Cerebellum (tissue), 4 donors: ENCODE measurements at places on chromosomes 4 and X. TPM values are rescaled to one million over a fixed set of nuclear protein-coding genes. Genes with fewer than 3 reads are reported as not detected.

The HTRA3 gene
- total RNA-seq, result 2.4 TPM

The PCYT1B gene
- 21.2 TPM for total RNA-seq

The VCX2 gene
- not detected for total RNA-seq

The DGAT2L6 gene
- not detected for total RNA-seq

The SLC9B2 gene
- 59.5 TPM for total RNA-seq

The ASMT gene
- total RNA-seq, result 0.45 TPM

The MAGEB10 gene
- total RNA-seq, result not detected

The S100G gene
- not detected for total RNA-seq

The CT45A10 gene
- not detected for total RNA-seq

The GLRA3 gene
- 8.1 TPM for total RNA-seq

The TBL1X gene
- 11.1 TPM for total RNA-seq

The TKTL1 gene
- total RNA-seq, result 5.0 TPM

The SYN1 gene
- 9.8 TPM for total RNA-seq

The FAM241A gene
- 1.9 TPM for total RNA-seq

The SLC9B1 gene
- 4.3 TPM for total RNA-seq

The RAB33A gene
- total RNA-seq, result 13.5 TPM

The YIPF7 gene
- total RNA-seq, result 1.3 TPM

The CLGN gene
- 5.3 TPM for total RNA-seq

The ADGRL3 gene
- 257 TPM for total RNA-seq

The TIGD4 gene
- total RNA-seq, result 3.7 TPM

The GUCY1B1 gene
- total RNA-seq, result 30.3 TPM

The AMER1 gene
- 10.4 TPM for total RNA-seq

The PTCHD1 gene
- total RNA-seq, result 10.6 TPM

The GABRG1 gene
- 22.3 TPM for total RNA-seq

The HTR2C gene
- 3.3 TPM for total RNA-seq

The MAGEA2B gene
- not detected for total RNA-seq

The BST1 gene
- total RNA-seq, result 1.2 TPM

The TNIP3 gene
- 0.73 TPM for total RNA-seq

The GAGE13 gene
- total RNA-seq, result not detected

The MAGEB17 gene
- not detected for total RNA-seq

The LIMCH1 gene
- 50.8 TPM for total RNA-seq

The TGIF2LX gene
- not detected for total RNA-seq

The EGF gene
- 0.45 TPM for total RNA-seq

The SYTL4 gene
- total RNA-seq, result 3.4 TPM

The RAB39B gene
- total RNA-seq, result 20.1 TPM

The CFAP47 gene
- 6.8 TPM for total RNA-seq

The GASK1B gene
- 30.6 TPM for total RNA-seq

The TRO gene
- total RNA-seq, result 78.4 TPM

The SLC7A11 gene
- 30.0 TPM for total RNA-seq

The NWD2 gene
- total RNA-seq, result 11.1 TPM
